ENCODE measurements at places on chromosomes 3 and 15.

DNA sequence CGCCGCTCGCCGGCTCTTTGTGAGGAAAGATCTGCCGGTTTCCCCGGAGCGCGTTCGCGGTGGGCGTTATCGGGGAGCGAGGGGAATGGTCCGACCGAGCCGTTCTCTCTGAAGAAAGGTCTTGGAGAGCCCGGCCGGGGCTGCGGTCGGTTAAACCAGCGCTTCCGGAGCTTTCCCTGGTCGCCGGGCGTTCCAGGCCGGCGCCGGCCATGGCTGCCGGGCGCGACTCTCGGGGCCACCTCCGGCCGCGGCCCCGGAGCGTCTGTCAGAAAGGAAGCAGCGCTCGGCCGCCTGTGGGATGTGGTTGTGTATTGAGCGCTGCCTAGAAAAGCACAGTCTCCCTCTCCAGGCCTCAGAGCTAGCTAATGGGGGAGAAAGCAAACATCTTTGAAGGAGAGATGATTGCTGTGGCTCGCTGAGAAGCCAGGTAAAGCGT is 731 bp downstream of the FYTTD1 start:
- peak; percentile 75 for DNase-seq

GRCh38 chr15:67992834-67993233 is 61.3 kb upstream of the PIAS1 start:
- DNase-seq, result no peak

DNA sequence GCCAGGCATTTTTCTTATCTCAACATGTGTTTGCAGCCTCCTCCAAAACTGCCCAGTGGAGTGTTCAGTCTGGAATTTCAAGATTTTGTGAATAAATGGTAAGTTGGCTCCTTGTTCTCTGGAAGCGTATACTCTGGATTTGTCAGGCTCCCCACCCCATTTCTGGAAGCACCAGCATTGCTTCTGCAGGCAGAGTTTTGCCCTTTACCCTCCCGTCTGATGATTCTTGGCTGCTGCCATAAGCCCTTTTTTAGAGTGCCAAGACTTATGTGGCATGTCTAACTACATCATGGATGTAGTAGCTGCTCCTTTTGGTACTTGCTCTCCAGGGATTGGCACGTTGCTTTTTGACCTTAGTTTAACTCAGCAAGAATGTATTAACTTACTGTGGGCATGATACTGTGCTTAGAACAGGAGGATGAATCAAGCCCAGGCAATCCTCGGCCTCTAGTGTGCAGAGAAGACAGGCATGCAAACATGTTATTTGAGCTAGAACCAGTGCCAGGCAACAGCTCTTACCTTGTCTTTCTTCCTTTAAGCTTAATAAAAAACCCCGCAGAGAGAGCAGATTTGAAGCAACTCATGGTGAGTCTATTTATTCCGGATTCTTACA is 8.3 kb downstream of the SNAPC5 start:
- no peak for DNase-seq

GRCh38 chr3:30476368-30477084 is 129.9 kb upstream of the TGFBR2 start:
- DNase-seq, result peak; percentile 52

DNA sequence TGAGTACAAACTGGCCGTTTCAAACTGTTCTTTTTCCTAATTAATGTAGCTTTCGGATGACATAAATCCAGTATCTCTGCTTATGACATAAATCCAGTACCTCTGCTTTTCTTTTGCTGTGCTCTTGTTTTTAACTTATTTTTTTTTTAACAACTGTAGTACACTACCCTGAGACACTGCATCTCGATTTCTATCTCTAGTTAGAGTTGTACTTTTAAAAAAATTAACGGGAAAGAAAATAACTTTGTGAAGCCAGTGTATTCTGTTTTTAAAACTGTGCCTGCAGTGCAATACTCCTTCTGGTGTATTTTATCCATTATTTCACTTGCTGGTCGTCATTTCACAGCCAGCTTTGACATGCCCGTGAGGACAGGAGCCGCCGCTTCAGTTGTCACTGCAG is 46.6 kb downstream of the ASB7 start:
- DNase-seq, result no peak

- DNase-seq, result no peak
Observed at GRCh38 chr3:57043518-57043917, 16.9 kb upstream of the SPATA12 start.

- no peak for DNase-seq
Observed at GRCh38 chr15:69668039-69668705, 215.6 kb downstream of the RPLP1 start.

DNA sequence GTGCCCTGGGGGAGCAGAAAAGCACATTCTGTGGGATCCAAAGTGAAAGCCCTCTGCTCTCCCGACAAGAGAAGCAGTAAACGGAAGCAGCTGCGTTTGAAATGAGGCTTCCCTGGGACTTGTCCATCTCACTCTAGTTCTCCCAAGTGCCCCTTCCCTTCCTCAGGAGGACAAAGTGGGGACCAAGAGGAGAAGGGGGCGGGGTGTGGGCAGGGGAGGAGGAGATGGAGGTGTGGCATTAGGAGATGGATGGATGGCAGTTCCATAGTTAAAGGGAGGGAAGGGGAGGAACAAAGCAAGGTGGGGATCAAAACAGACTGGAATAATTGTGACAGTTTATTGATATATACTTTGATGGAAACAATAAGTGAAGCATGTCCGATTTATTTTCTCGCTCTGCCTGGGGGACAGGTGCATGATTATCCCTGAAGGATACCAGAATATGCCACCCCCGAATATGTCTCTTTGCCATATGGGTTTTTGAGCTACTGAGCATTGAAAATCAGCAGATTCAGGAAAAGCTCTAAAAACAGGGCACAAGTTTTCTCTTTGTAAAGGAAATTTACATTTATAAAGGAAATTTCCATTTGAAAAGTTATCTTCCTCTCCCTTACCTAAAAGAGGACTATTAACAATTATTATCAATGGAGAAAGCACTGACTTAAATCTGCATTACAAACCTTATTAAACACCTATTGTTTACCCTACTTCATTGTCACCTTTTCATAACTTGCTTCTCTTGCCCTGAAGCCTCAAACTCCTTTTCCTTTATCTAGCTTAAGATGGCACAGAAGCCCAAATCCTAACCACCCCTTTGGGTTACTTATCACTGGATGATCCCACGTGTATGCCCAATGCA is 58.9 kb upstream of the DAZL start:
- no peak for DNase-seq

DNA sequence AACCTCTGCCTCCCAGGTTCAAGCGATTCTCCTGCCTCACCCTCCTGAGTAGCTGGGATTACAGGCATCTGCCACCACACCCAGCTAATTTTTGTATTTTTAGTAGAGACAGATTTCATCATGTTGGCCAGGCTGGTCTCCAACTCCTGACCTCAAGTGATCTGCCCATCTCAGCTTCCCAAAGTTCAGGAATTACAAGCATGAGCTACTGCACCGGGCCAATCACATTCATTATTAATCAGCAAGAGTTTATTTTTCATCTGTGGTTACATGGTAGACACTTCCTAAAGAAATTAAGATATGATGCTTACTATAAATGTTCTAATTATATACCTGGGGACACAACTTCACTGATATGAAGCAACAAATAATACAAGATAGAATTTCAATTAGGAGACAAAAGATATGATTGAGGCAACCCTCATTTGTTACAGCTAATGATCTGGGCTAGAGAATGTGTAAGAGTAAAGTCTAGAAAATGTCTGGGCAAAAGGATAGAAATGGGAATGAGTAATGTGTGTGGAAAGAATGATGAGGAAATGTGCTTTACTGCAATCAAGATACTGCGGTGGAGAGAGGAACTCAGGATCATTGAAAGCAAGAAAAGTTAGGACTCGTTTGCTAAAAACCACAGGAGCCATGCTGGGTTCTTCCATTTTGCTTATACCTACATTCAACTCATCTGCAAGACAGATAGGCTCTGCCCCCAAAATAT is 366.8 kb downstream of the ZIC1 start:
- DNase-seq, result no peak

DNA sequence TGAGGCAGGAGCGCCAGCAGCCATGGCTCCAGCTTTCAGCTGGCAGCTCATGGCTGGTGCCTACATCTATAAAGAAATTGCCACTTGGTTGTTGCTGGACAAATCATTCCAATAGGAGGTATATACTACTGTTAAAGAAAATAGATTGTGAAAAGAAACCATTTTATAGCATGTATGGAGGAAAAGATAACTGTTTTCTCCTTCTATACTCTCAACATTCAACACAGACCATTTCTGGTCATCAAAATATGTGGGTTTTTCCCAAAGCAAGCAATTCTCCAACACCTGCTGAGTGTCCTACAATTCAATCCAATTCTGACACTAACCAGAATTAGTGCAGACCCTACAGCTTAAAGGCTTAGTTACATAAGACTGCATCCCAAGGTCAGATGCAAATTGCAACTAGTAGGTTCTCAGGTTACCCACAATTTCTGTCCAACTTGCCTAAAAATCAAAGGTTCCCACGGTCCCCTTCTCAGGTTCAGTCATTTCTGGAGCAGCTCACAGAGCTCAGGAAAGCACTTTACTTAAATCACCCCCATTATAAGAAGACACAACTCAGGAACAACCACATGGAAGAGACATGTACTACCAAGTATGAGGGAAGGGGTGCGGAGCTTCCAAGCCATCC is 42.4 kb upstream of the STRIT1 start:
- DNase-seq, result no peak

DNA sequence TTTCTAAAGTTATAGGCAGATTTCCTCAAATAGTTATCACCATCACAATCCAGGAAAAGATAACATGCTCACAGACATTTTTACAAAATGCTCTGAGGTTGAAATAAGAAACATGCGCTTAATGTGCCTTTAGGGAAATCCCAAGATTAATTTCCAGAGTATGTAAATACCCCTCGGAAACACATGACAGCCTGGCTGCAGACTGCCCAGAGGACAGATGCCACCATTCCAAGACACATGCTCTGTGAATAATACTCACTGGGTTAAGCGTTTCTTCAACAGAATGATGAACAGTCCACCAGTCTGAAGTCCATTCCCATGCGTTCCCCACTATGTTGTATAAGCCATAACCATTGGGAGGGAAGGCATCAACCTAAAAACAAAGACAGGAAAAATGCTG is 56.5 kb downstream of the SUMF1 start:
- DNase-seq, result no peak

- DNase-seq, result no peak
Observed at GRCh38 chr15:37077623-37078351, 22.6 kb downstream of the MEIS2 start.

- DNase-seq, result no peak
Observed at GRCh38 chr3:143185401-143185800, 65.8 kb downstream of the CHST2 start.

GRCh38 chr3:128498127-128498626 is 5.2 kb upstream of the GATA2 start:
- no peak for DNase-seq

- no peak for DNase-seq
Observed at GRCh38 chr3:24232784-24233183, 261.9 kb downstream of the THRB start.

GRCh38 chr3:4421121-4421520 is 45.9 kb downstream of the SUMF1 start:
- peak; percentile 87 for DNase-seq

DNA sequence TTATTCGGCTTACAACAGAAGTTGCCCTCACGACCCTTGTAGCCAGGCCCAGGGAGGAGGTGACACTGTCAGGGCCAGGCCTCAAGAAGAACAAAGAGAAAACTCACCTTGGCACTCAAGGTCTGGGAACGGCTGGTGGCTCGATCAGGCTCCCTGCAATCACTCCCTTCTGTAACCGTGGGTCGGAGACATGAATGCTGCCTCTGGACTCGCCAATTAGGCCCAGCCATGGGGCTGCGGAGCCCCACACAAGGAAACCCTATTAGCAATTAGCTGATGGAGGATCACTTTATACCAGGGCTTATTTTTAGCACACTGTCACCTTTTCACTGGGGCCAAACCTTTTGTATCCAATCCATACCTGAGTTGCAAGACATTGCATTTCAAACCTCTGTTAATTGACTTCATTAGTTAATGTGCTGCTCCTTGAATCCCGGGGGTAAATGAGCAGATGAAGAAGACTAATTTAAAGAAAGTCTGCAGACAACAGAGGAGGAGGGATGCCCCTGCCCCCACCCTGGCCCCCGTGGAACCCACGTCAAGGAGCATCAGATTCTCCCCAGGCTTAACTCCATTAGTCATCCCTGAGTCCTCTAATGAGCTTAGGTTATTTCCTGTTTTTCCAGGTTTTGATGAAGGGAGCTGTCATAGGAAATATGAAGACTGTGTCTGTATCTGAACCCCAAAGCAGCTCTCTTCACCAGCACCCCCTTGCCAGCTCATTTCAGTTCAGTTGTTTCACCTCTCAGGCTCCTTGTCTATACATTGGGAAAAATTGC is 255.3 kb downstream of the RORA start:
- DNase-seq, result no peak

- DNase-seq, result no peak
Observed at GRCh38 chr3:186802701-186803100, 3.6 kb downstream of the RFC4 start.

DNA sequence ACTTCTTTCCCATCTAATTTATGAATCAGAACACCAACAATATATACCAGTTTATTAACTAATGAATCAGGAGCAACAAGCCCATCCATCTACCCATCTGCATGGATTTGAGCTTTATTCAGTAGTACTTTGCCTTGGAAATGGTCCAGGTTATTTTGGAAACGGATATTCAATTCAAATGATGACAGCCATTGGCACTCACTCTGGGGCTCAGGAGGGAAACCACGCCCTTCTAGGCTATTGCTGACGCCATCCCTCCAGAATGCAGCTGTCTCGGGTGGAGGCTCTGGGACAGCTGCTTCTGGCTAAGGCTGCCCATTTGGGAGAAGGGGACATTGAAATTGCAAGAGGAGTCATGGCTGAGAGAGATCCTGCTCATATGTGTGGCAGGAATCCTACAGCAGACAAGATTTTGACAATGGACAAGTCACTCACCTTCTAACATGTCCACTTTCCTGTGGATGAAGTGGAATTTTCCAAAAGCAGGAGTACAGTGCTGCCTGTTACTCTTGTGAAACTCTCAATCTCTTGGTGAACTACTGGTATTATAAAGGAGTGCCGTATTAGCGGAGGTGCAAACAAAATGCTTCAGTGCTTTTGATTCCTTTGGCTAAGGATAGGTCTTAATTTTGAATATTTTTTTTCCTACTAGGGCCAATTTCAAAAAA is 29.3 kb upstream of the TRAK1 start:
- DNase-seq, result no peak
